ENCODE measurements at places on chromosomes 1 and 21.

DNA sequence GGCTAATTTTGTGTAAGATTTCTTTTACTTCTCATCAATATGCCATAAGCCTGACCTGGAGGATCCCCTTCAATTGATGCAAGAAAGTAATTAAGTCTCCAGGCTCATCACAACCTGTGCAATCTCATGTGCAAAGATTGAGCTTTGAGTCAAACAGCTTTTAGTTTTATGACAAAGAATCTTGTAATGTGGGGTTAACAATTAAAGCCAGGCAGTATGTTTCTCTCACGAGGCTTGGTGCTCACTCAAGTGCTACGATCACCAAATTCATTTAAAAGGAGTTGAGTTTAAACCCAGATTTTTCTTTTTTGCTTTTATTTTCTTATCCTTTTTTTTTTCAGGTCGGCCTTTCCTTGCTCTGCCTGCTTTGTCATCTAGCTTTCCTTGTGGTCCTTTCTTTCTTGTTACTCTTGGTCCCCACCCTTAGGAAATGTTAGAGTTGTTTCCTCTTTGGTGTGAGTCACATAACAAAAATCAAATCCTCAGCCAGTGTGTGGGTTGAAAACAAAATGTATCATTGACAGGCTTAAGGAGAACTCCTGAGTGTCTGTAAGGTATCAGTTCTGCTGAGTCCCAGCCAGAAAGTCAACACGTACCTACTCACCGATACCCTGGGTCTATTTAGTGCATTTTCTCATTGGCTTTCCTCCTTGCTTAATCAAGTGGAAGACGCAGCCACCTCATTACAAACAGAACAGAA is 1037.2 kb downstream of the ADGRL2 start:
- DNase-seq, result no peak

DNA sequence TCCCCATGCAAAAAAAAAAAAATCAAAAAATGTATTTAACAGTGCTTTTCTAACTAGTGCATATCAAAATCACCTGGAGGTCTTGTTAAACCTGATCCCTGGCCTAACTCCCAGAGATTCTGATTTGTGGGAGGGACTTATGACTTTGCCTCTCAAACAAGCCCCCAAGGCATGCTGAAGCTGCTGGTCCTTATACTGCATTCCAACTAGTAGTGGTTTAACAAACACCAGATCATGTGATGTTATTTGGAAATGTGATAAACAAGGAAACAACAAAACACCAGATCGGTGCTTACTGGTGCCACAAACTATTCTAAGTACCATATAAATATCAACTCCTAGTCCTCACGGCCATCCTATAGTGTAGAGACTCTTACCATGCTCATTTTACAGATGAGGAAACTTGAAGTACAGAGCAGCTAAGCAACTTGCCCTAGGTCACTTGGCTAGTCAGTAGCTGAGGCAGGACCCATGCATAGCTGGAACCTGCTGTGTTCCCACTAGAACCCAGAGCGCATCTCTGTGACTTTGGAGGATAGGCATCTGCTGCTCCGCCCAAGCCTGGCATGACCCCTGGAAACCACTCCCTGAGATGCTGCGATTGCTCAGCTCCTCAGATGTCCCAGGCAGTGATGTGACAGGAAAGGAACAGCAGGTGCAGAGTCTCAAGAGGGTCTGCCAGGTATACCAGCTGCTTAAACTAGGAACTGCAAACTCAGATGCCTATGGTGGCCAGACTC is 38.1 kb downstream of the SOX13 start:
- DNase-seq, result no peak

DNA sequence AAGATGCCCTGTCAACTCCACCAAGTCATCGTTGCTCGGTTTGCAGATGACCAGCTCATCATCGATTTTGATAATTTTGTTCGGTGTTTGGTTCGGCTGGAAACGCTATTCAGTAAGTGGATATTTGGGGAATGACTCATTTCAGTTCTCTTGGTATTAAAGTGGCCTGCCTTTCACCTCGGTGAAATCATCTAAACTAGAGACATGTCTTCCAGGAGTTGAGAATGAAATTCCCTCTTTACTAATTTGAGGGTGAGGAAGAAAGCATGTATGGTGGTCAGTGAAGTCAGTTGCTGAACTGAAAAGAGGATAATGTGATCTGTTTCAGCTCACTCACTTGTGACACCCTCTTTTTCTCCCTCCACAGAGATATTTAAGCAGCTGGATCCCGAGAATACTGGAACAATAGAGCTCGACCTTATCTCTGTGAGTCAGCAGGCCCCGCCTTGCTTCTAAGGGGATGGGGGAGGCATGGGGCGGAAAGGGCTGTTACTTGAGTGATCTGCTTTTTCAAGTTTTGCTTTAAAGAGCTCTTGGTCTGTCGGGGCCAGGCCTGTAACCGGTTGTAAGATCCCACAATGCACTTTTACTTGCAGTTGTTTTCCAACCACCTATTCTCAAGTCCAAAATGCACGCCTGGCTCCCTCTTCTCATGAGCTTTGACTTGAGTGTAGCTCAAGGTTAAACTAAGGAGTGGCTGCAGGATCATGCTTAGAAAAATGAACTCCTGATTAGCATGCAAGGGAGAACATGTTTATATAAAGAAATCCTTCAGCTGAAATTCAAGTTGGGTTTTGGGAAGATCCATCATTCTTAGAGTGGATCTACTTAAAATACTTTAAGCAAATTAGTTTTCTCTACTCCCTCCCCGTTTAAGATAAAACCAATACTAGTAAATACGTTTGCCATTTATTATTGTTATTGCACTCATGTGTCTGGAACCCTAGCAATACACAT is 59.8 kb downstream of the CAPN2 start:
- DNase-seq, result no peak

- no peak for DNase-seq
These were observed 16.7 kb downstream of the CHD5 start for GRCh38 chr1:6163191-6163972.

- no peak for DNase-seq
These were observed 6.6 kb upstream of the TMEM240 start for GRCh38 chr1:1547011-1547410.

- DNase-seq, result no peak
These were observed 66.7 kb downstream of the MIS18A start for GRCh38 chr21:32212116-32212515.

- DNase-seq, result no peak
These were observed 56.4 kb upstream of the RGS7 start for GRCh38 chr1:241413386-241413785.

All from iPS DF 19.7 (cell line).